ENCODE measurements at places on chromosomes 7 and 10.

DNA sequence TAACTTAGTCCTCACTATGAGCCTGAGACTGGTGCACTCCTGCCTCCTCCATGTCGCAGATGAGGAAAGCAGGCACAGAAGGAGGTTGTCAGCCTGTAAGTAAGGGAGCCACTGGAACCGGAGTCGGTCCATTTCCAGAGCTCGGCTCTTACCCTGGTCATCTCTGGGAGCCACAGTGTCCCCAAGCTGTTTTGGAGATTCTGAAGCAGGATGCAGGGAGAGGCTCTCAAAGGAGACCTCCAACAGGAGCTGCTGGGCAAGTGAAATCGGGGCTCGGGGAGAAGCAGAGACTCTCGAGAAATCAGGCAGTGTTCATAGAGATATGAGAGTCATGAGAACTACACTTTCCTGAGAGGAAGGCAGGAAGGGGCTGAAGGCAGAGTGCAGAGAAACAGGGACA lies 39.0 kb downstream of the VSTM4 start:
- DNase-seq, result no peak

- no peak for DNase-seq
These were observed 125.7 kb downstream of the ZMYND11 start for GRCh38 chr10:260819-261429.

- DNase-seq, result peak; percentile 35
These were observed 14.8 kb downstream of the ATG9B start for GRCh38 chr7:151009327-151010036.

DNA sequence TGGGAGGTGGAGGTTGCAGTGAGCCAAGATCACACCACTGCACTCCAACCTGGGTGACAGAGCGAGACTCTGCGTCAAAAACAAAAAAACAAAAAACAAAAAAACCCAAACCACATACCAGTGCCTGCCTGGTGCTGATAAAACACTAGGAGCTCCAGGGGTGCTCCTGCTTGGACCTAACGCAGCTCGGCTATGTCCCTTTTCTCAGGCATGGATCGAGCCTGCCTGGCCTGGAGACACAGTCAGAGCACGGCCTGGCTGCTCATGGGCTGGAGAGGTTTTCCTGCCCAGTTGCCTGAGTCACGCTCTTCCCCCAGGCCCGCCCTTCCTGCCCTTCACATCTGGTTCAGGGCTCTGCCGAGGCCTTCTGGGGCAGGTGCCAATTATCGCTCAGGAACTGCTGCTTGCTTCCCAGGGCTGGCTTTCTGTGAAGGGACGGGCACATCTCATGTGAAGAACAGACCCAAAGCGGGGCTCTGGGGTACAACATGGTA lies 12.6 kb upstream of the NPFFR1 start:
- peak; percentile 92 for DNase-seq

DNA sequence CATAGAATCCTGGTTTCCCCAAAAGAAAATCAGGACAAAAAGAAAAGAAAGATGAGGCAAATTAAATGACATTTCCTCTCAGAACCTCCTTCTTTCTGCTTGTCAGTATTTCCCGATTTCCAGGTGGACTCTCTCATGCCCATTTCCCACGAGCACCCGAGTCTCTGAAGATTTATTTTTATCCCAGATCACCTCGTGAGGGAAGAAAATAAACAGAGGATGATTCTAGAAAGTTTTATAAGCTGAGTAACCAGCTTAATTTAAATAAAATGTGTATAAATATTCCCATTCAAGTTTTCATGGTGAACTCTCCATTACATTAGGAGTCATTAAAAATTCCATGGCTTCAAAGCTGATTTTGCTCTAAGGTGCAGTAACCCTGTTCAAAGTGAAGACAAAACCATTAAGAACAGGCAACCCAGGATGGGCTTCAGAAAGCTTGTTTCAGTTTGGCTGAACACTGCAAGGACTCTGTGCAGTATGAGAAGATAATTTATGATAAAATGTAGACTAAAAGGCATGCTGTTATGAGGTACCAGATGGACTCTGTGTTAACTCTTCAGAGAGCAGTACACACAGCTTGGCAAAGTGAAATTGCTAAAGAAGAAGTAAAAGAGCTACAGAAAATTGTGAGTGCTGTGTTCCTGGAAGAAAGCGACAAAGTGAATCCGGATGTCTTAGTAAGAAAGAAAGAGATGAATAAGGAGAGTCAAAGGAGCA lies 521.3 kb upstream of the LRRN3 start:
- no peak for DNase-seq
